ENCODE measurements at places on chromosomes 4 and X.

DNA sequence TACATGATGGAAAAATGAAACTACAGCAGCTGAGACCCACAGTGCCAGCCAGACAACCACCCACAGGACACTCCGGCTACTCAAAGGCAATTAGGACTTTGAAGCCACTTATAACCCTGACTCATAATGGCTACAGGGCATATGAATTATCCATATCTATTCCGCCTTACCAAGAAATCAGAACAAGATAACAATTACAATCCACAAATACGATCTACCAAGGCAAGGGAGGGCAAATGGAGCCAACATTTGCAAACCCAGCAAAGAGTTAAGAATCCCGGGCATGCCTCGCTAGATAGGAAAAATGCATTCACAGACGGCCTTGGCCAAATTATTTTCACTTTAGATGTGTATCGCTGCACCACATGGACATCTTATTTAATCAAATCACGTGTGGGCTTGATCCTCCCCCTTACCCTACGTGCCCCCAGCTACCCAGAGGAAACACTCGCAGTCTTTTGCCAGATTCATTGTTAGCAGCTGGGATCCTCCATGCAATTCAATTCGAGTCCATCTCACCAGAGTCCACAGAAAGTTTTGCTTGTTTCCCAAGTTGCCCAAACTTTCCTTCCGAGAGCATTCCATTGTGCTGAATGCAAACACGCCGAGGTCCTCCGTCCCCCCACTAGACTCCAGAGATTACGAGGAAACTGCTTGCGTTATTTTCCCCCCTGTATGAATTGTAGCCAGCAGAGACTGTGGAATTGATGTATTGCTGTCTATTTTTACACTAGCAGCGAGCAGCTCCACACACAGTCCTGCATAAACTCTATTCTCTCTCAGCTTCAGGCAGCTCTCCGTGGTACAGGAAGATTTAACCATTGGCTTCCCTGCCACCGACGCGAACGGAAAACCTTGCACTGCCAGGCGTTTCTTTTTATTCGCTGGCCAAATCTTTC lies 1.2 kb downstream of the PPARGC1A start:
- DNase-seq: no peak

- DNase-seq: no peak
These were observed 46.9 kb upstream of the SLC25A4 start for GRCh38 chr4:185096032-185096653.

GRCh38 chr4:13548059-13548983 lies 4.0 kb upstream of the NKX3-2 start:
- no peak for DNase-seq

DNA sequence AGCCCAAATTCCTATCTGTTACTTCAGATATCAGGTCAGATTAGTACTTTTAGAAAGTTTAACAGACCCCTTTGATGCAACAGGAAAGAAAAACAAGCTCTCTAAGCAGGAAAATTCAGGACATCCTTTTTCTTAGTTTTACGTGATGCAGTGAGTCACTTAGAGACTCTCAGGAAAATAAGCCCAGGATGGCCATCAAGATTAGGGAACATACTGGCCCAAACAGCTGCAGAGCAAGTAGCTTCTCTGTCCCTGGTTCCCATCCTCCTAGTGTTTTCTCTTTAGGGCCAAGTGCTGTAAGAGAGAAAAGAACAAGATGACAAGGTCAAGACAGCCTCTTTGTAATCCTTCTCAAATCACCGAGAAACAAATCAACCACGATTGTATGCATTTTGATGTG lies 219.1 kb downstream of the ZNF674 start:
- DNase-seq: no peak

DNA sequence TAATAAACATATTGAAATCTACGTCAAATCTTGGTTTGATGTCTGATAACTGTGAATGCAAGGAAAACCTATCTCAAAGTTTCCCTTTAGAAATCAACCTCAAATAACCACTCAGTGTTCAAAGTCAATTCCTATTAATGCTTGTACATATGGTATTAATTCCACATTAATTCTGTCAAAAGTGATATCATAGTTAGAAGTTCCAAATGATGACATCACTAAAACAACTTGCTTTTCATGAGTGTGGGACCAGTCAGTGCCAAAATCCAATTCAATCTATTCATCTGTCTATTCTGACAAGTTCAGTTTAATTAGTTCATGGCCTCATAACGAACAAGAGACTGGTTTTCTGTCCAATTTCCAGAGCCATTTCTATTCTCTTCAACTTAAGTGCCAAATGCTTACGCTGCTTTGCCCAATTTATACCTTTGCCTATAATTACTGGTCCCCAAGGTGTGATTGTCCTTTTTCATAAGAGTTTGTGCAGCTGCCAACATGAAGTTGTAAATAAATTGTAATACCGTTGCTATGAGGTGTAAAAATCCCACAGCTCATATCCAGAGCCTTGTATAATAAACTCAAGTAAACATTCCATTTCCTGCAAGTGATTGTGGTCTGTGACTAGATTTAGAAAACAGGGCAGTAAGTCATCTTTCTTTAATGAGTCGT lies 476.2 kb downstream of the RAB28 start:
- DNase-seq: no peak

DNA sequence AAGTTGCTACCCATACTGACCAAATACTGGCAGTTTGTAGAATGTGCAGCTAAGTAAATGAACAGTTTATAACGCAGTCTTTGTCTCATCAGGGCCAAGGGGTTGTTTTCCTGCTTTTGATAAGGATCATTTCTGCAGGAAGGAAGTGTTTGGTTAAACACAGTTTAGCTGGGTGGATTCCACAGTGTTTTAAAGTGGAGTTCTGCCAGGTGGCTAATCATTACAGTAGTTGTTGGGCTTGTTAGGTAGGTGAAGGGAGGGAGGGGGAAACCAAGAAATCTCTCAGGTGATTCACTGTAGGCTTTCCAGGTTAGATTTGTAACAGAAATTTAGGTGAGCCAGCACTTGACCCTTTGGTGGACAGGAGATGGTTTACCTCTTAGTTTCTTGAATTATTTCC lies 58.1 kb downstream of the FNIP2 start:
- no peak for DNase-seq

DNA sequence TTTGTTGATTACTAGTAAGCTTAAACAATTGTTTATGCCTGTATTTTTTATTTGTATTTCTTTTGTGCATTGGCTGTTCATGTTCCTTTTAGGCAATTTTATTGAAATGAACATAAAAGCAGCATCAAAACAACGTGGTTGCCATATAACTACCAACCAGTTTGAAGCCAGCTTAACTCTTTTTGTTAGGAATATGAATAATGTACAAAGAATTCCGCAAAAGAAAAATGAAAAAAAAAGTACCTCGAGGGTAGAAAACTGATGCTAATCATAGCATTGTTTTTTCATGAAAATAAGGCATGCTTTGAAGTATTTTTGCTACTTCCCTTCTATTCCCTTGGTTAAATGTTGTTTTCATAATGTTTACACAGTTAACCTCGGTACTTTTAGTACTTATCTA lies 1024.0 kb upstream of the SLIT2 start:
- no peak for DNase-seq

- no peak for DNase-seq
These were observed 2015.9 kb downstream of the PCDH7 start for GRCh38 chr4:32735856-32736590.

DNA sequence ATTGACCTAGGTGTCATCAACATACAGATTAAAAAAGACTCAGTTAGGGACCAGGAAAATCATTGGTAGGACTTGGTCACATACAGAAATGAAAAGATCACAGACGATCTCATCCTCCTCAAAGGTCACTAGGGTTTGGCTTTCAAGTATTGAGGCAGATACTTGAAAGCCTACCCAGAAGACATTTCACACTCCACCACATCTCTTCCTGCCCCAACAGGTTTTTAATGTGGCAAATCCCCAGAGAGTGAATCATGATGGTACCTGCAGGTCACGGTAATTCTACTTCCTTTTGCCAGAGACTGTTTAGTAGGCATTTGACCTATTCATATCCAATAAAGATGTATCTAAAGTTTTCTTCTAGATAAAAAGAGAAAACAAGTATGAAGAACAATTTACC lies 44.1 kb downstream of the INPP4B start:
- no peak for DNase-seq

DNA sequence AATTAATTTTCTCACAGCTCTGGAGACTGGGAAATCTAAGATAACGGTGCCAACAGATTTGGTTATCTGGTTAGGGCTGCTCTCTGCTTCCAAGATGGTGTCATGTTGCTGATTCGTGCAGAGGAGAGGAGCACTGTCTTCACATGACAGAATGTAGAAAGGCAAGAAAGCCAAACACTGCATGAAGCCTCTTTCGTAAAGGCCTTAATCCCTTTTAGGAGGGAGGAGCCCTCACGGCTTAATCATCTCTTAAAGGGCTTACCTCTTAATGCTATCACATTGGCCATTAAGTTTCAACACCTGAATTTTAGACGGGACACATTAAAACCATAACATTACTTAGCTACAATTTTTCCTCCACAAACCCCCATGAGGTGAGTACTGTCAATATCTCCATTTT lies 174.1 kb downstream of the COX18 start:
- DNase-seq: no peak

DNA sequence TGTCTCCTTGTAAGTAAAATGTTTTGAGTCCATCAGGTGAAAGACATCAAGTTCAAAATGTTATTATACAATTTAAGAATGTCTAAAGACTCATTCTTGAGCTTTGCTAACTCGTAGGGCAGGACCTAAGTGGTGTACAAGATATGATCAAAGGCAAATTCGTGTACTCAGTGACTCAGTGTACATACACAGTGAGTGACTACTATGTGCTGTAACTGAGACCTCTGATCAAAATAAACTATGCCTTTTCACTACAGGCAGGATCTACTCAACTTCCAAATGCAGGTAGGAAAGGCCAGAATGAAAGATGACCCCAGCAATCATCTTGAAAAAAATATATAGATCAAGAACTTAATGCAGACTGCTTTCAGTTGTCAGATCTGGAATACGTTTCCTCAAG lies 49.9 kb downstream of the ADGRG2 start:
- DNase-seq: no peak

GRCh38 chrX:334331-334891 lies 15.8 kb upstream of the GTPBP6 start:
- DNase-seq: peak; percentile 46

DNA sequence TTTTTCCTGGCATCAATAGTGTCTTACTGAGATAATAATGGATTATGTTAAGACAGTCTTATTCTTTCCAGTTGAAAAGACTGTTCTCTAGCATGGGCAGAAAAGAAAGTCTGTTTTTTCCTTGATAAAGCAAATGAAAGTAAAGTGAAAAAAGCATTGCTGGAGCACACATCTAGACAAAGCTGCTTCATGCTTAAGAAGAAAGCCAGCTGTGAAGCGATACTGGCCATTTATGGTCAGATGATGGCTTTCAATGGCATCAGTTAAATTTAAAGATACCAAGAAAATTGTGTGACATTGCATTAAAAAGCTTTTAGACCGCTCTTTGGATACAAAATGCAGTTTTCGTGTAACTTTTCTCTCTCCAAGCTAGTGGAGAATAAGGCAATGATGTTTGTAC lies 242.1 kb upstream of the TRAM1L1 start:
- DNase-seq: no peak

DNA sequence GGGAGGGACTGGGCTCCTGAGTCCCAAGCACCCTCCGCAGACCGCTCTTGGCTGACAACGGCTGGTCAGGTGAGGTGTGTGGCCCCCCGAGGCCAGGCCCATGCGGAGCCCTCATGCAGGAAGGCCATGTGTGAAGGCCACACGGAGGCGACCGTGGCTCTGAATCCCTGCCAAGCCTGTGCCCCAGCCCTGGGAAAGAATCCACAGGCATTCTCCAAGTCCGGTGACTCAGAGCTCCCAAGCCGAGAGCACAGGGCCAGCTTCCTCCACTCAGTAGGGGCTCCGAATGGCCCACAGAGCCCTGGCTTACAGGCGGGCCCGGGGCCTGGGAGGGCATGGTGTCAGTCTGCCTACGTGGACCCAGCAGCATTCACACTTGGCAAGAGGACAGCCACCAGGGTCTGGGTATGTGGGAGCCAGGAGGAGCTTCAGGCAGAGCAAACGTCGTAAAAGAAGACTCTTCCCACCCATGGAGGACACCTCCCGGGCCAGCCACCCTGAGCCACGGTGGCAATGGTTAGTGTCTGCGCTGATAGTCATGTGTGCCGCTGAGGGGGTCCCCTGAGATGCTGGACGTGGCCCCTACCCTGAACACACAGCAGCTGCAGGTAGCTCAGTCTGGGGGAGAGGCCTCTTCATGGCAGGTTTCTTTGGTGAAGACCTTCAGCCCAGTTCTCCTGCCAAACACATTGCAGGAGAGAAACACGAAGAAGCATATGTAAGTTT lies 105.7 kb downstream of the PSAPL1 start:
- peak; percentile 92 for DNase-seq

DNA sequence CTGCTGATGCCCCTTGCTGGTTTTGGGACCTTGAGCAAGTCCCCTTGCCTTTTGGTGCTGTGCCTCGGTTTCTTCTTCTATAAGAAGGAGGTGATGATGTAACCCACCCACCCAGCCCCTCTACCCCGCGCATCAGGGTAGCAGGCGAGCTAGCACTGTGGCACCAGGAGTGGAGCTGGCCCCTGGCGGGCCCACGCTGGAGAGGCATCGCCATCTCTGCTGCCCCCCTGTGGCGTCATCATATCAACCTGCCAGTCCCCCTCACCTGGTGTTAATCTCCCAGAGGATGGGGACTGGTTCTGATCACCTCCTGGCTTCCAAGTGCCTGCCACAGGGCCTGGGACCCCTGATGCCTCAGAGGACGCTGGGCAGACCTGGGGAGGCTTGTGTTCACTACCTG lies 6.3 kb upstream of the SORCS2 start:
- peak; percentile 65 for DNase-seq

DNA sequence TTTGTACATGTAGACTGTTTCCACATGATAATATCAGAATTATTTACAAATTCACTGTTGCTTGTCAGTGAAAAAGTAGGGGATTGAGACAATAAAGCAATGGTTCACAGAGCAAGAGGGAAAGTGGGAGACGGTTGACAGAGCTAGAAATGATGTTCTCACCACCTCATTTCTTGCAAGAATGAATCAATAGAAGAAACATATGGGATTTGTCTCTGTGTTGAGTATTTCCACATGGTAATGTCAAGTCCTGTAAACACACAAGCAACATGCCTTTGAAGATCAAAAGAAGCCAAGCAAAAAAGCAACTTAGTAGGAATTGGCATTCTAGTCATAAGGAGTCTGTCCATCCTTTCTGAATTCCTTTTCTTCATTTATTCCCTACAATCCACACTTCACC lies 1806.6 kb upstream of the AGA start:
- DNase-seq: no peak

- no peak for DNase-seq
These were observed 140.1 kb upstream of the TTC29 start for GRCh38 chr4:147085781-147086180.
